ENCODE measurements at places on chromosomes 12 and 14.

- no peak for DNase-seq
These were observed 22.7 kb downstream of the ITPR2 start for GRCh38 chr12:26810330-26810729.

DNA sequence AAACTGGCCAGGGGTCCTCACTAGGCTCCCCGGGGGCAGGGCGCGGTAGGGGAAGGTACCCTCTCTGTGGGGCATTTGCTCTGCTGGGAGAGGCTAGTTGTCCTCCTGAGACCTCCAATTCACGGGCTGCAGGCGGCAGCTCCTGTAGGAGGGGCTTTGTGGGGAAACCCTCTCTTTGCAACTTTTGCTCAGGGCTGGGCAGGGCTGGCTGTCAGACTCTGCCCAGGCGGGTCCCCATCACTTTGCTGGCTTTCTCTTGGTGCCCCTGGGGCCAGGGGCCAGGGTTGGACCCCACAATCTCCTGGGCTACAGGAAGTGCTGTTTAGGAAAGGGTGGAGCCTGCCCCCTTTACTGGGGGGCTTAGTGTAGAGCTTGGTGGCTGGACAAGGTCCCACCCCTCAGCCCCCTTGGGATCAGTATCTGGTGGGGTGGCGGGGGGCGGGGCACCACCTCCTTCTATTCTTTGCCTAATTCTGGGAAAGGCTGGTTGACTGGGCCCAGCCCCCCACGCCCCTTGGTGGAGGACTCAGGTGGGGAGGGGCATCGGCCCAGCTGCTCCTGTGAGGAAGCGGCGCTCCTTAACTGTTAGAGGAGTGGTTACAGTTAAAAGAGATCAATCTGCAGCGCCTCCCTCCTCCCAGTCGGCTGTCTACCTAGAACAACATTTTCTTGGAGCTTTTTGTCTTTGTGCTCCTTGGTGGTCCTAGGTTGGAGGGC lies 918.7 kb downstream of the AACS start:
- no peak for DNase-seq

GRCh38 chr14:63282997-63283883 lies 35.5 kb downstream of the GPHB5 start:
- no peak for DNase-seq

DNA sequence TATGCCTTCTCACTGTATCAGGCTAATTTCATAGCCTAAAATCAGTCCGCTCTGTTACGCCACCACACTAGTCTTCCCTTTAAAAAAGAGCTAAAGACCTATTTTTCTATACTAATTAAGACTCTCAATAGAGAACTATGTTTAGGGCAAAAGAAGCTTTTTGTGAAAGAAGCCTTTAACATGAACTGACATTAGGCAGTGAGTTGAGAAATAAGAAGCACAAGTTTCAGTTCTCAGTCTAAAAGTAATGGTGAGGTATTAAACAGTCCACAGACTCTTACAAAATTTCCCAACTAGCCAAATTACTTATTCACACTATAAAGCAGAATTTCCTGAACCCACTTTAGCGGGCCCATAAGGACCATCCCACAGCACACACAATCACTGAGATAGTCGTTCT lies 93.7 kb downstream of the SOX5 start:
- DNase-seq: no peak

DNA sequence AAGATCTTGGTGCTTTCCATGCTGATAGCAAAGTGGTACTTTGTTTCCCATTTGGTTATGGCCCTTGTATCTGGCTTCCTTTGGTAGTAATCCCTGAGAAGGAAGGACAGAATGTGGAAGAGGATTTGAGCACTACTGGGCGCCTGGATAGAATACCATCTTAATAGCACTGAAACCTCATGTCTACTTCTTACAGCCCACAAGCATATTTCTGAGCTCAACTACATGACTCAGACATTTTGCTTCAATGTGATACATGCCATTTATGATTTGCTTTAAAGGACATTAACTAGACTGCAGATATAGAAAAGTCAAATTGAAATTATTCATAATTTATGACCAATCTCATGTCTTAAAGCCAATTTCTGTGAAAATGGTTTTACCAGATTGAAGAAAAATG lies 80.4 kb downstream of the LIN7A start:
- DNase-seq: no peak
